ENCODE measurements at places on chromosomes 12 and 14.

- DNase-seq, result no peak
Measured at GRCh38 chr12:98374007-98374406, 141.4 kb upstream of the TMPO start.

GRCh38 chr12:121196902-121197301 is 13.0 kb upstream of the P2RX4 start:
- DNase-seq, result no peak

DNA sequence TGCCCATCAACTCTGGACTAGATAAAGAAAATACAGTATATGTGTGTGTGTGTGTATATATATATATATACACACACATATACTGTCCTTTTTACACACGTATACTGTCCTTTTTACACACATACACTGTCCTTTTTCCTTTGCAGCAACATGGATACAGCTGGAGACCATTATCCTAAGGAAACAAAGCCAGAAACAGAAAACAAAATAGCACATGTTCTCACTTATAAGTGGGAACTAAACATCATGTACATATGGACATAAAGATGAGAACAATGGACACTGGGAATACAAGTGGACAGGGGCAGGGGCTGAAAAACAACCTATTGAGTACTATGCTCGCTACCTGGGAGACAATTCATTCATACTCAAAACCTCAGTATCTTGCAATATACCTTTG is 23.7 kb downstream of the VDR start:
- DNase-seq, result no peak

DNA sequence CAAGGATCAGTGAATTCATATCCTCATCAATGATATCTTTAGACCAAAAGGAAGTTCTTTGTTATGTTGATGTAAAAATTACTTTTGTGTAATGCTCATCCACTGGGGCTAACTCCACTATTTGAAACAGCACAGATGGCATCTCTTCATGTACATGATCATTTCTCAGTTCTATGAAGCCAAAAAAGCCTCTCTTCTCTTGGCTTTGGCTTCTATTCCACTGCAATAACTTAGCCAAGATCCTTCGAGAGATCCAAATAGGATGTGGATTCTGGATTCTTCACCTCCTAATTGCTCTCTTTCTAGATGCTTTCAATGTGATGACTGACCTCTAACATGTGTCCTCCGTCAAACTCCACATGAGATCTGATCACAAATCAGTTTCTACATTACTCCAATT is 851.2 kb downstream of the GALC start:
- DNase-seq, result no peak

DNA sequence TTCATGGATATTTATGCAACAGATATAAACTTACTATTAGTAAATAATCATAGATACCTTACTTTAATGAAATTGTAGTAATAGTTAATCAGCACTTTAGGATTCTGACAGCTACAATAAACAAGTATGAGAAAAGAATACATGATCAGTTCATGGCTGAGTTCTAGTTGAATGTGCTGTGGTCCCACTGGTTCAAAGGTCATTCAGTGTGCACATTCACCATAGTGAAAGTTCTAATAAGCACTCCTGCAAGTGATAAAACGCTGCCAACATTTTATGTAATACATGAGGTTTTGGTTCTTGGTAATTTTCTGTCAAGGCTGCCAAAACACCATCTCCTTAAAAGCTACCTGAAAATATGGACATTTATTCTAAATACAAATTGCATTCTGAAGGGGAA is 92.6 kb downstream of the NUMB start:
- no peak for DNase-seq

GRCh38 chr12:12185414-12185813 is 81.4 kb downstream of the LRP6 start:
- DNase-seq, result no peak

GRCh38 chr12:76552343-76552938 is 7.1 kb downstream of the OSBPL8 start:
- no peak for DNase-seq

DNA sequence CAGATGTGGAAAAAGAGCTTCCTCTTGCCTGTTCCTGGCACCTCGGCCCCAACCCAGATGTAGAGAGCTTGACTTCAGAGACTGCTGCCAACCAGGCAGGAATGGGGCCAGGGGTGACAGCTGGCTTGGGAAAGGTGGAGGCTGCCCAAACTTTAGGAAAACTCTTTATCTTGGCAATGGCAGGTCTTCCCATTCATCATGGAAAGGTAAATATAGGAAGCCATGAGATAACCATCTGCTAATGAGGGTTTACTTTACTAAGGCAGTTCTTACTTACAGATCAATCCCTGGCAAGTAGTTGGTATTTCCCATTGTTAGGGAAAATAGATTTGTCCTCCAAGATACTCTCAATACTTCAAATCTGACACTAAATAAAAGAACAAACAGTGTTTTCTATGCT is 143.1 kb upstream of the NUDT4 start:
- DNase-seq, result no peak

DNA sequence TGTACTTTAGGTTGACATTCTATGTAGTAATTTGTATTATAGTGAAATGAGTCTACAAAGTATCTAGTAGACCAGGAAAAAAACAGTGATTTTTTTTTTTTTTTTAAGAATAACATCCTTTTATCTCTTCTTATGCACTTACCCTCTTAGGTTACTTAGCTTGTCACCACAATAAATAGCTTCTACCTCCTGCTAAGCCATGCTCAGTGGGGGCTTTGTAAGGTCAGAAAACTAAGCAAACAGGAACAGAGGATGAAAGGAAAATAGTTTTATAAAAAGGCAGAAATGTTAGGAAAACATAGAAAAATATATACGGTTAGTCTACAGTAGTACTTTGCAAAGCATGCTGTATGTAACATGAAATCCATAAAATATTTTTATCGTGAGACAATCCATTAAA is 385.3 kb upstream of the ATXN7L3B start:
- no peak for DNase-seq

DNA sequence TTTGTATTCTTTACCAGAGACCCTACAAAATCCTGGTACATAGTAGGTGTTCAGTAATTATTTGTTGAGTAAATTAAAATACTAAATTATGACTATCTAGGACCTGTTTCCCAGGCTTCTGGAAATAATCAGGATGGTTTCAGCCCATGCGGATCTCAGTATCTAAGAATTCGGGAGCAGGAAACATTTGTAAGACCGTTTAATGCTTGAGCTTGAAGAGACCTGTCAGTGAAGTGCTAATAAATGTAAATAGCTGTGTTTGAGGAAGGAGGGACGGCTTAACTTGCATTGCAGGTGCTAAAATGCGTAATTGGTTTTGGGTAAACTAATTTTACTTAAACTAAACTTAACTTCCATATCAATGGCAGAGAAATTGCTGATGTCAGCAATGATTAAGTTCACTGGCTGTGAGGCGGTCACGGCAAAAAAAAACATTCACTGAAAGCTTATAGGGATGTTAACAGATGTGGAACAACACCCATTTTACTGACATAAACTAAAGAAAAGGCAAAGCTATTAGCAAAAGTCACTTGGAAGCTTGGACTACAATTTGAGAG is 28.6 kb upstream of the AEBP2 start:
- no peak for DNase-seq

DNA sequence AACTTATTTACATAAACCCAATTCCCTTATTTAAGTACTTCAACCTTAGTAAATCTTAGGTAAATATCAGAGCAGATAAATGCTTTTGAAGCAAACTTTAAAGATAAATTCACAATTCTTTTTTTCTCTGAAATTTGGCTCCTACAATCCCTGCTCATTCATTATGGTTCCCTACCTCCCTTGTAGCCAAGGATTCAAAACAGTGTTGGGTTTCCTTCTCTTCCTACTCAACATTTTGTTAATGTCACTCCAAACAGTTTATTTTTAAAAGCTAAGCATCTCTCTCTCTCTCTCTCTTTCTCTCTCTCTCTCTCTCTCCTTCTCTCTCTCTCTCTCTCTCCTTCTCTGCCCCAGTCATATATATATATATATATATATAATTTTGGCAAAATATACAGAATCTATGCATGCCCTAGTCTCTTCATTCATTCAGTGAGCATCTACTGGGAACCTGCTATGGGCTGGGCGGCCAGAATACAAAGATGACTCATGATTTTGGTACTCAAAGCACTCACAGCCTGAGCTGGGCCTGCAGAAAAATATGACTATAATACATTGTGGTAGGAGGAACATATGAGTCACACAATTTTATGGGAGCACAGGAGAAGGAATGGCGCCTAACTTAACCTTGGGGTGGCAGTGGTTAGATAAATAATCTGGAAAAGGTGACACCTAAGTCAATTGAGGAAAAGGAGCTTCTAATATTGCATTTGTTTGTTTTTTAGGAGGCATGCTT is 123.7 kb upstream of the DHRS4 start:
- no peak for DNase-seq

DNA sequence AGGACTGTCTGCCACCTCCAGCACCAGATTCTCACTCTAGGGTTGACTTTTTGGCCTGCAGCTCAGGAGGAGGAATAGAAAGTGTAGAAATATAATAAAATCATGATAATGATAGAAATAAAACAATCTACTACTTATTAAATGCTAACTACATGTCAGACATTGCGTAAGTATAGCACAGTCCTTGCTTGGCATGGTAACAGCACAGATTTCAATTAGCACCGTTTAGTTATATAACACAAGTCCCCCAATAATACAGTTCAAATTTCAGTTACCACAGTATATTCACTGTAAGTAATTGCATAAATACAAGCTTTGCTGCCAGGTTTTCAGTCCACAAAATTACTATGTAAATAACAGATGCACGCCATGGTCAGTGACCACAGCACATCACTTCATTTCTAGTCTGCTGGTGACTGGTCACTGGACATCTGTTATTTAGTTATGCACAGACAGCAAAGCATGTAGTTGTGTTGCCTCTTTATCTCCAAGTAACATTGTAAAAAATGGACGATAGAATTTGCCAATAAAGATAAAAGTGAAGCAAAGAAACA is 6.5 kb upstream of the GLT8D2 start:
- no peak for DNase-seq
